ENCODE measurements at places on chromosomes 1 and 21. TPM values are rescaled to one million over a fixed set of nuclear protein-coding genes. Genes with fewer than 3 reads are reported as not detected.
A peak's percentile ranks its signal among the peaks of the same experiment; 100 is the strongest.

GRCh38 chr1:31004231-31004621, 61.3 kb downstream of the PUM1 start:
- no peak for DNase-seq

- DNase-seq: peak; percentile 13
These were observed 920 bp downstream of the MTR start for GRCh38 chr1:236795757-236796667.

- no peak for DNase-seq
These were observed 14.5 kb downstream of the CFHR4 start for GRCh38 chr1:196902344-196902743.

- DNase-seq: no peak
These were observed 92.5 kb upstream of the RGS4 start for GRCh38 chr1:162976628-162977027.

DNA sequence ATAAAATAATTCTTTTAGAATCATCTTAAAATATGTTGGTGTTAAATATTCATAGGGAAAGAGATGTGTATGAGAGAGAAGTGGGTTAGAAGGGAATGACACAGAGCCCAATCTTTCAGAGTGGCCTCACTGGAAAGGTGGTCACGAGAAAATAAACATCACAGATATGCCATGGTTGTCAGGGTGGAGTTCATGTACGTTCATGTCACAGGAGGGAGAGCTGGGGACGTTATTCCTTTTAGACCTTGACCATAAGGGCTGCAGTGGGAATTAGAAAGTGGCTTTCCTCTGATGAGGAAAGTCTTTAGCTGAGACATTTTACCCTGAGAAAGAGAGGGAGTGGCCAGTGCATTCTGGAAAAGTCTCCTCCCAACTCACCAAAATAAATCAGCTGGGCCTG, 90.6 kb upstream of the TNR start:
- no peak for DNase-seq

The TNFSF18 gene
- polyA plus RNA-seq: 0.23 TPM

The TGFBR3 gene
- 120 TPM for polyA plus RNA-seq

The CTH gene
- 12.5 TPM for polyA plus RNA-seq

All from right renal cortex interstitium (tissue), 3 donors.